ENCODE measurements at places on chromosomes 12 and 14.

DNA sequence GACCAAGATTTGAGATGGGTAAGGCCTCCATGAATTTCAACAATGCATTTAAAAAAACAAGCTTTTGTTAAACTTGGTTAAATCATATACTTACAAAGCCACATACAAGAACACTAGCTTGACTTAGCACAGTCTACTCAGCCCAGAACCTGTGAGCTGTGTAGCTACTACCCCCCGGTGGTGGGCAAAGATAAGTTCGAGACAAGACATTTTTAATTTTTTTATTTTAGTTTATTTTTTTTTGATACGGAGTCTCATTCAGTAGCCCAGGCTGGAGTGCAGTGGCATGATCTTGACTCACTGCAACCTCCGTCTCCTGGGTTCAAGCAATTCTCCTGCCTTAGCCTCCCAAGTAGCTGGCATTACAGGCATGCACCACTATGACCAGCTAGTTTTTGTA, 3.7 kb upstream of the NECAP1 start:
- DNase-seq, result no peak

- DNase-seq, result no peak
Measured at GRCh38 chr12:114403011-114403689, 2.8 kb downstream of the TBX5 start.

GRCh38 chr12:12327802-12328201, 22.2 kb downstream of the MANSC1 start:
- no peak for DNase-seq

DNA sequence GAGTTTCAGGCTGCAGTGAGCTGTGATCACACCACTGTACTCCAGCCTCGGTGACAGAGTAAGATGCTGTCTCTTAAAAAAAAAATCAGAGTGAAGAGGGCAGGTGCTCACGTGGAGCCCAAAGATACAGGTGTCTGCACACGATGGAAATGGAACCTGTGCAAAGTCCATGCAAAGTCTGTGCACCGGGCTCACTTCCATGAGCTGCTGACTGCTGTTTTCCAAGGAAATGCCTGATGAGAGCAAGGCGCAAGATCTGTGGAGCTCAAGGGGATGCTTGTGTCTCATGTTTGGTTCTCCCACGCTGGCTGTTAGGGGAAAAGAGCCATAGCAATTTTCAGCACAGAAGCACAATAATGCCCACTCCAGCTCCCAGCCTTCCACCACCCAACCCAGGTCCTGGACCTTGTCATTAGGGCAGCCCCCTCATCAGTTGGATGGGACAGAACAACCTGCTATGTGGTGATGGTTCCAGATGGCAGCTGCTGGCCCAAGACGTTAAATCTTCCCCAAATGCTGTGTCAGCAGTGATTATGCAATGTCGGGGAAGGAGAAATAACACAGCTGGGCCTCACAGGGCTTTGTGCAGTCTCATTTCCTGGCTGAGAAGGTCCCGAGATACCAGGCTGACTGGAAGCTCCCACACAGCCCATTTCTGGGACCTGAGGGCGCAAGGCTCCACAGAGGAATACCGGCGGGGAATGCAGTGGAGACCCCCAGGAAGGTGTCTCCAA, 27.9 kb upstream of the DICER1 start:
- no peak for DNase-seq

- DNase-seq, result no peak
Measured at GRCh38 chr12:42118136-42118879, 26.4 kb downstream of the GXYLT1 start.

DNA sequence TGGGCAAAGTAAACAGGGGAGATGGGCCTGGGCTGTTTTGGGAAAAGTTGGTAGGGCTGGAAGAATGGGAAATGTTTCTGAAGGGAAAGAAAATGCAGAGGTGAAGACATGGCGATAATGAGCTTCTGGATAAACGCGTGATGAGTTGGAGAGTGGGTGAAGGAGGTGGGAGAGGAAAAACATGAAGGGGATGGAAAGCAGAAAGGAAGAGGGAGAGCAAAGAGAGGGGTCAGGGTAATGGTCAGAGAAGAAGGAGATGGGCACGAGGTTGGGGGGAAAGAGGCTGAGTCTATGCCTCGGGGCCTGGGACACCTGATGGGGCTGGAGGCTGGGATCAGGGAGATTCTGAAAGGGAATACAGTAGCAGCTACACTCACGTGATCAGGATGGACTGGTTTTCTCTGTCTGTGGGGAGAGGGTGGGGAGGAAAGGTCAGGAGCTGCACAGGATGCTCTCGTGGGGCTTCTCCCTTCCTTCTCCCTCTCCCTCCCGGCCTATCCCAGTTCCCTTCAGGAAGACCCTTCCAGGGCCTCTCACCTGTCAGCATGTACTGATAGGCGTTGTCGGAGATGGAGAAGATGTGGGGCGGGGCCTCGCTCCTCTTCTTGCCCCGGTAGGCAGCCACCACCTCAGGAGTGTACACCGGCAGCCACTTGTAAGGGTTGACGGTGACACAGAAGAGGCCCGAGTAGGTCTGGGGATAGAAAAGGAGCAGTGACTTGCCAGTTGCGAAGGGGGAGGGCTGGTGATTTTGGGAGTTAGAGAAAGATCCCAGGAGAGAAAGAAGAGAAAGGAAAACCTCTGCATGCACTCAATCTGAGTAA, 3.1 kb downstream of the MYH7 start:
- DNase-seq, result no peak

DNA sequence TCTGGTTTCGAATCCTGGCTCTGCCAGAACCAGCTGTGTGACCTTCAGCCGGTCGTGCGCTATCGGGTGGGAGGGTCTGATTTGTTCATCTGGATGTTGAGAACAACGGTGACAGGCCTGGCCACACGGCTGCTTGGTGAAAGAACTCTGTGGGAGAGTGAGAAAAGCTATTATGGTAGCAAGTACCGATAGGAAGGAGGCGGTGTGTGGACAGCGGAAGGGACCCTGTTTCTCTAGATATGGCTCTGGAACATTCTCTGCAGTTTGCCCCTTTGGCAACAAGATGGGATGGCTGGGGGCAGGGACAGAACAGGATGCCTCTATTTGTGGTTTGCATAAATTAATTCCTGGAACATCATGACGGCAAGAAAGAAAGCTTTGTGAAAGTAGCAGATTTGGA, 347.3 kb downstream of the AACS start:
- DNase-seq, result no peak

GRCh38 chr14:98035396-98035795, 1236.6 kb downstream of the BCL11B start:
- DNase-seq, result no peak

DNA sequence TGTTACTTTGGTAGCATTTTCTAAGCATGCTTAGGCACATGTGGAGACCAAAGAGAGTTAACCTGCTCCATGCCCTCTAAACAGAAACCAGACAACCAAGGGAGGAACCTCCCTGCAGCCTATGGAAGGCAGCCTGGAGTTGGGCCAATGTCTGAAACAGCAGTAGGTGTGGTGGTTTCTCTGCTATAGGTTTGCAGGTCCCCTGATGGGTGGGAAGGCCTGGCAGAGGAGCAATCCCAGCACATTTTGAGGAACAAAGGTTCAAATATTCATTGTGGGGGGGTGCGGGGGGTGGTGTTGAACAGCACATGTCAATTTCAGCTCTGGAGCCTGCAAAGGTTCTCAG, 65.4 kb downstream of the DACT1 start:
- no peak for DNase-seq

DNA sequence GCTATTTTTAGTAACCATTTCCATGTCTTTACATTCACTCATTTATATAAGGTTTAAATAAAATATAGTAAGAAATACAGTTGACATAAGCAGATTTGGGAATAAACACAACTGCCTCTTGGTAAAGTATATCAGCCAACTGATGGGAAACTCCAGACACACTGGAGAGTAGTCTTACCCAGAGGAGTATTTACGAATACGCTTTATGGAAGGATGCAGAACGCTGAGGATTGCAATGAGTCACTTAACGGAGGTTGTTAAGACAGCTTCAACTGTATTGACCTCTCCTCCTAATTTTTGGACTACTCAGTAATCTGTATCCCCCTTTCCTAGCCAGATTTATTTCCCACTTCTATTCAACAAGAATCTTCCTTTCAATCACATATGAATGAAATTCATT, 6.0 kb downstream of the C2CD5 start:
- no peak for DNase-seq

DNA sequence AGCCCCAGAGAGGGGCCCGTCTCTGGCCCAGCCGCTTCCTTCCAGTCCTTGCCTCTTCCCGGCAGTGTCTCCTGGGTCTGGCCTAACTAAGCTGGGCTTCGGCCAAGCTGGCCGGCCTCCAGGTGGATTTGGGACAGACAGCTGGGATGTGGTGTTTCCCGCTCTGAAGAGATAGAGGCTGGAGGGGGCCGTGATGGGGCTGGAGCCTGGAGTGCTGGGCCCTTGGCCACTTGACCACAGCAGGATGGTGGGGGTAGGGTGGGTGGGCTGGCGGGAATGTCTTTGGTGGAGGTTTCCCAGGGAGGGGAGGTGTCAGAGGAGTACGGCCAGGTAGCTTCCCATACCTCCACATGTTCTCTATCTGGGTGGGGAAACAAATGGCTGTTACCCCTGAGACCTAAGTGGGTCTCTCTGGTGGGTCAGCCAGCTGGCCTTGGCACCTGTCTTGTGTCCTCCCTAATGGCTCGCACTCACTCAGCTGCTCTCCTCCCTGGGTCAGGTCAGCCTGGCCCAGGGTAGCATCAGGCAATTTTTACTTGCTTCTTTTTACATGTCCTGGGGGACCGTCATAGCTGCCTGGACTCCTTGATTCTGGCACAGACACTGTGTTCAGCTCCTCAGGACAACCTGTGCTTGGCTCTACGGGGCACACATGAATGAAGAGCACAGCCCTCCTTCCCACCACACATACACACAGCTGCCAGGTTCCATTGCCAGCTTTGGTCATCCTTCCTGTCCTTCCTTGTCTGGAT, 19.8 kb upstream of the PGF start:
- no peak for DNase-seq

- no peak for DNase-seq
Measured at GRCh38 chr12:12723681-12724420, 6.7 kb downstream of the CDKN1B start.

DNA sequence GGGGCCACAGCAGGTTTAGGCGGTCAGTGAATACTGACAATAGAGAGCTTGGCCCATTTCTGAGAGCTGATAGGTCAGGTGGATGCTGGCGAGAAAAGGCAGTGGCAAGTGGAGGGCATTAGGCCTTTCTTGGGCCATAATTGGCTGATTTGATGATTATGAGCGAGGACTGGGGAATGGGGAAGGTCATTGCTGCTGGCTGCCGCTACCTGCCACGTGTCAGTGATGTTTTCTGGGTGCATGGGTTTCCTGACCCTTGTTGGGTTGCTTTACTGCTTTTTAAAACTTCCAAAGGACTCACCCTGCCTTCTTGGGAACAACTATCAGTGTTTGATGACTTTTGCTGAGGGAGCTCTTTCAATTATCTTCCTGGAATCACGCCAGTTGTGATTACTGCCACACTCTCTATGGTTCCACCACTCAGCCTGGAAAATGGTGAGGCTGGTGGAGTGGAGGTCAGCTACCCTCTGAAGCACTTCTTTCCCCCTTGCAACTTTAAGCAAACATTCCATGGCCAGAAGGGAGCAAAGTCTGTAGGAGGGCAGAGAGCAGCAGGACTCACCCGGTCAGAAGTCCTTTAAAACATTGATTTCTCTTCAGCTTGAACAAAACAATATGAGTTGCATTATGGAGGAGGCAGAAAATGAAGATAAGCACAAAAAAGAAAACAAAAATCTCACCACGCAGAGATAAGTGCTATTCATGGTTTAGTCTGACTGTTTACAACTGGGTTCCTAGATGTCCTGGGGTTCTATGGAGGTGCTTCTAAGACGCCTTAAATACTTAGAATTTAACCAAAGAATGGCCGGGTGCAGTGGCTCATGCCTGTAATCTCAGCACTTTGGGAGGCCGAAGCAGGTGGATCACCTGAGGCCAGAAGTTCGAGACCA, 12.1 kb upstream of the SLC10A1 start:
- DNase-seq, result no peak

- no peak for DNase-seq
Measured at GRCh38 chr12:49121047-49121696, 10.0 kb downstream of the TUBA1B start.

DNA sequence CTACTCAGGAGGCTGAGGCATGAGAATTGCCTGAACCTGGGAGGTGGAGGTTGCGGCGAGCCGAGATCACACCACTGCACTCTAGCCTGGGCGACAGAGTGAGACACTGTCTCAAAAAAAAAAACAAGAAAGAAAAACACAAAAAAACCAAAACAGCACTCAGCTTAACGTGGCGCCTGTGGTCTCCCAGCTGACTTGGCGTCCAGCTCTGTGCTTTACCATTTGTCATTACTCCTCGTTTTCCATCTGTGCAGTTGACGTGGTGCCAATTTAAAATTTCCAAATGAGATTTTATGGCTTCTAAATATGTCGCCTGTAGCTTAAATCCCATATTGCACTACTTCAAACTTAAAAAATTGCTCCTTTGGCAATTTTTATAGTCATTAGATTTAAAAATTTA, 2.0 kb downstream of the MGP start:
- no peak for DNase-seq

- no peak for DNase-seq
Measured at GRCh38 chr12:109785854-109786253, 47.3 kb downstream of the TRPV4 start.

DNA sequence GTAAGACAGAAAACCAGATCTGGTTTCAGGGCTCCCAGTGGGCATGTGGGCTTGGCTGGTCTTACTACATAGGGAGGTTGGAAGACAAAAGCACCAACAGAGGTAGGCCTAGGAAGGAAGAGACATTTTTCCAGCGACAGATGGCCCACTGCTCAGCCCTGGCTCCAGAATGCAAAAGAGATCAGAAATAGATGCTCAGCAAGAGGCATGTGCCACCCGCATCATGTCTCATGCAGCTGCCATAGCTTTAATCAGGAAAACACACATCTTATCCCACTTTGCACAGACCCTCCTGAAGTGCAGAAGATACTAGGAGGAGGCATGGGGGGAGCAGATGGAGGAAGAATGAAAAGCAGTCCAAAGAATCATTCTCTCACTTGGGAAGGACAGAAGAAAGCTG, 25.3 kb downstream of the VASH1 start:
- no peak for DNase-seq

GRCh38 chr14:92461891-92462290, 51.7 kb upstream of the RIN3 start:
- no peak for DNase-seq

DNA sequence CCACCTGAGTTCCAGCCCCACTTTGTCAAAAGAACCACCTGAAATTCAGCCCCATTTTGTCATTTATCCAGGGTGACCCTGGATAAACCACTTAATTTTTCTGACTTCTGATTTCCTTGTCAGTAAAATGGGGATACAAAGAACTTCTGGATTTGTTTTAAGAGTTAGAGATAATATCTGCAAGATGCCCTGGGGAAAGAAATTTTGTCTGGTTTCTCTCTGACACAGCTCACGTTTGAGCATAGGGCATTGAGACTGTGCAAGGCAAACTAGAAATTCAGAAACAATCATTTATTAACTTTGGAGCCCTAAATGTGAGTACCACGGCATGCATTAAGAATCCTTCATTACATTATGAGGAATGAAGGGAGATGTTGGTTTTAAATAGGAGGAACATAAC, 37.2 kb downstream of the TMTC2 start:
- no peak for DNase-seq

- no peak for DNase-seq
Measured at GRCh38 chr12:4138051-4138450, 135.5 kb upstream of the CCND2 start.

GRCh38 chr12:92551853-92552397, 150.9 kb upstream of the PLEKHG7 start:
- DNase-seq, result no peak

GRCh38 chr12:768434-768833, 16.1 kb downstream of the WNK1 start:
- DNase-seq, result no peak
